ENCODE measurements at places on chromosomes 3 and 15. TPM values are rescaled to one million over a fixed set of nuclear protein-coding genes. Genes with fewer than 3 reads are reported as not detected.

PRR20G gene
- 1.6 TPM for total RNA-seq

KIF7 gene
- total RNA-seq: 3.2 TPM

CCDC39 gene
- total RNA-seq: not detected

NANOGP8 gene
- total RNA-seq: not detected

RTP3 gene
- total RNA-seq: not detected

BNC1 gene
- total RNA-seq: 0.72 TPM

COL6A6 gene
- not detected for total RNA-seq

ZBED2 gene
- 0.22 TPM for total RNA-seq

LRRIQ4 gene
- not detected for total RNA-seq

EBLN2 gene
- total RNA-seq: 0.44 TPM

USP8 gene
- total RNA-seq: 32.1 TPM

DALRD3 gene
- total RNA-seq: 24.4 TPM

CLDN18 gene
- not detected for total RNA-seq

LRRC2 gene
- not detected for total RNA-seq

UBAP1L gene
- total RNA-seq: 0.60 TPM

KBTBD12 gene
- not detected for total RNA-seq

LEKR1 gene
- 0.73 TPM for total RNA-seq

ZCWPW2 gene
- total RNA-seq: not detected

CAND2 gene
- total RNA-seq: 0.41 TPM

C15orf62 gene
- not detected for total RNA-seq

TRIM42 gene
- not detected for total RNA-seq

TMF1 gene
- total RNA-seq: 14.0 TPM

CACNA2D3 gene
- 0.09 TPM for total RNA-seq

NUP210 gene
- 41.1 TPM for total RNA-seq

KIF9 gene
- 23.8 TPM for total RNA-seq

LXN gene
- total RNA-seq: 53.5 TPM

DUOXA2 gene
- total RNA-seq: not detected

GOLGA8J gene
- 0.12 TPM for total RNA-seq

WWTR1 gene
- 145 TPM for total RNA-seq

RPP25 gene
- 26.6 TPM for total RNA-seq

SMAD6 gene
- 26.9 TPM for total RNA-seq

ICE2 gene
- total RNA-seq: 36.3 TPM

SPINT1 gene
- total RNA-seq: 0.91 TPM

GP5 gene
- total RNA-seq: not detected

FGF7 gene
- not detected for total RNA-seq

CRELD1 gene
- 14.5 TPM for total RNA-seq

AGBL1 gene
- total RNA-seq: not detected

LINGO1 gene
- 10.0 TPM for total RNA-seq

GASK1A gene
- not detected for total RNA-seq

TNFAIP8L3 gene
- total RNA-seq: 30.6 TPM

ZKSCAN7 gene
- total RNA-seq: not detected

GOLGA8T gene
- 0.80 TPM for total RNA-seq

UCN2 gene
- total RNA-seq: 8.9 TPM

INSYN1 gene
- 1.3 TPM for total RNA-seq

NRG4 gene
- total RNA-seq: 1.3 TPM

QRICH1 gene
- 37.1 TPM for total RNA-seq

ANKRD34C gene
- total RNA-seq: not detected

TNNC1 gene
- 1.5 TPM for total RNA-seq

ECE2 gene
- total RNA-seq: not detected

SLC30A4 gene
- 1.8 TPM for total RNA-seq

PPP1R14D gene
- total RNA-seq: 0.33 TPM
